ENCODE measurements at places on chromosomes 5 and 9.

DNA sequence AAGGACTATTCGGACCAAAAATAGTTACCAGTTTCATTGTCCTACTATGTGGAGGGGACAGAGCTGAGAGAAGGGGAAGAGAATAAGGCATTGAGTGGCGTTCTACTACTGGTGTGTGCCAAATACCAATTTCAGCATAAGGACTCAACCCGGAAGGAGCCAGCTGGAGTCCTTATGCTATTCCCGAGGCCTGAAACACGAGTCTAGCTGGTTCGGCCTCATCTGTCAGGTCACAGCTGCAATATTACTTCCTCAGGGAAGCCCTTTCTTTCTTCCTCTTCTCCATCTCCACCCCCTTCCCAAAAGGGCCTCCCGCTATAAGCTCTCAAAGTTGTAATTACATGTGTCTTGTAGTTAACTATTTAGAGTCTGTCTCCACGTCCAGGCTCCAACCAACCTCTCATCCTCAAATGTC, 20.5 kb upstream of the FER start:
- no peak for DNase-seq

GRCh38 chr5:142529626-142530278, 156.1 kb downstream of the FGF1 start:
- DNase-seq, result no peak

- no peak for DNase-seq
Measured at GRCh38 chr9:14218253-14218652, 95.7 kb downstream of the NFIB start.

DNA sequence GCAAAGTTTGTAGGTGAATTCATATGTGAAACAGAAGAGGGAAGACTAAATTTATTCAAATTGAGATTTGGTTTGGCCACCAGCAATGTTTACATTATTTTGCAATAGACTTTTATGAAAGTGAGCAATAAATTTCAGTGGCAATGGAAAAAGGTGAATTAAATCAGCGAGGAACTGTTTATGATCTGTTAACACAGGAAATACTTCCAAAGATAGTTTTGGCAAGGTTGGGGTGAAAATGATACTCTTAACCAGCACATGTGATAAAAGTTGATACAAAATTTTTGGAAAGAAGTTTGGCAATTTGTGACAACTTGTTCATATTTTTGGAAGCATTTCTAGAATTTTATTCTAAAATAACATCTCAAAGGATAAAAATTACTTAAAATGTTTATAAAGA, 119.8 kb downstream of the ARHGEF28 start:
- no peak for DNase-seq

DNA sequence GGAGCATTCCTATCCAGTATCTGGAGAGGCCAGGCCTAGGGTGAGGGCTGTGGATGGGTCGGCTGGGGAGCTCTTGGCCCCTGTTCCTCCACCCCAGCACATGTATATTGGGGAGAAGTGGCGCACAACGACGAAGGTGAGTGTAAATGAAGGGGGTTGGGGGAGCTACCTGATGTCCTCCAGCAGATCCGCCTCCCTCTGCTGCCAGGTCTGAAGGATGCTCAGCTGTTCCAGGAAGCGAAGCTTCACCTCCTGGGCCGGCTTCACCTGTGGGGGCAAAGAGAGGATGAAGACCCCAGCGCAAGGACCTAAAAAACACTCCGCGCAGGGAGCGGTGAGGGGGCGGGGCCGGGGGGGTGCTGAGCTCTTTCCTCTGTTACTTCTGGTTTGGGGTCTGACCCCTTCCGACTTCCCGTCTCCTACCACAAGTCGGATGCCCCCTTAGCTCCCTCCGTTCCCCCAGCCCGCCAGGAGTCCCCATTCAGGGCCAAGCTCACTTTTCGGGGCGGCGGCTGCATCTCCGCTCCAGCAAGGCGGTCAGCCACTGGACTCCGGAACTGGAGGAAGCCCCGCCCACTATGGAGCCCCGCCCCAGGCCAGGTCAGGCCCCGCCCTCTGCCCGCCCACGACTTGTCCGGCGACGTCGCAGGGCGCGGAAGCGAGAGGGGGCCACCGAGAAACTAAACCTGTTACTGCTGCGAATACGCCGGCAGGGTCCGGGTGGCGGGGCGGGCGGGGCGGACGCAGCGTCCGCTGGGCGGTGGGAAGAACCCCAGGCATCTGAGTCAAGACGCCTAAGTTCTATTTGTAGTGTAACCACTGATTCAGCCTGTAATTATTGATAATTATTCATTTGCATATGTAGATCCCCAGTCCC, at the start of gene FCHSD1:
Gene FCHSD1 (minus strand): TSS at position 568 of the 877 bp plus-strand sequence. CDS start 50 bp downstream, at position 518.
- no peak for DNase-seq

DNA sequence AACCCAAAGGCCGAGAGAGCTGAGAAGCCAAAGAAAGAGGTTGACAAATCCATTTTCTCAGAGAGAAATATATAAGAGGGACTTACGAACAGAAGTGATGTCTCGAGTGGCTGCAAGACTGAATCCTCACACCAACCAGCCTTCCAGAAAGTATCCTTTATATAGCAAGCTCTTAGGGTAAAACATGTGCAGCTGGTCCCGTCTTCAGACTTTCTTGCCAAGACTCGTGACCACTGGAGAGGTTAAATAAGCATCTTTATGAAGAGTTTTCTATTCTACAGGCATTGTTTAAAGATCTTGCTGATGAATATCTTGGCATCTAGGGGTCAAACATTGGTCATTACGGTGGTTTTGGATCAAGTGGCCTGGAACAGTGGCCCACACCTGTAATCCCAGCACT, 16.9 kb upstream of the SLC22A4 start:
- DNase-seq, result no peak

- no peak for DNase-seq
Measured at GRCh38 chr5:180603076-180603594, 11.8 kb upstream of the SCGB3A1 start.

GRCh38 chr9:110687497-110687896, 18.9 kb downstream of the MUSK start:
- DNase-seq, result no peak

DNA sequence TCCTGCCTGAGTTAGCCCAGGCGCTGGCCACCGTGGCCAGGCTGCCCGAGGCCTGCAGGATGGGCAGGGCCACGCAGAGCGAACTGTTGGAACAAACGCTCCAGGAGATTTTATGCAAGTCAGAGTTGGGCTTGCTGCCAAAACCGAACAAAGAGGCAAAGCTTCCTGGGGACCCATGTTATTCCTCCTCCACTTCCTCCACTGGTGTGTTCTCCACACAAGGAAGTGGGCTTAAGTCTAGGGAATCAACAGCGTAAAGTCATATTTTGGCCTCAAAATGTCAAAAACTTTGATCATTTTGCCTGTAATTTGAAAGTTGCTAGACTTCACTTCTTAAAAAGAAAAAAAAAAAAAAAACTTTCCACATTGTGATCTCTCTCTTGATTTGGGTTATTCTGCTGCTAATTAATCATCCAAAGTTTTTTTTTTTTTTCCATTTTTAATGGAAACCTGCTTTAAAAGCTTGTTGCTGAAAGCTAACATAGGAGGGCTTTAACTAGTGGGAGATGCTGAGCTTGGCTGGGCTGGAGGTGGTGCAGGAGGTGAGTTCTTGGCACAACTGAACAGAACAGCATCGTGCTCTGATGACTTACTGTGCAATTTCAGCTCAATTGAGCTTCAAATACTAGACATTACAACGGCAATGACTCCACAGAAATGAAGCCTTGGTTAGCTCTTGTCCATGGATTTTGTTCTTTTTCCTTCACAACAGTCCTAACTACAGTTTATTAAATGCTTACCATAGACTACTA, 73.0 kb downstream of the PTPDC1 start:
- no peak for DNase-seq

GRCh38 chr9:14140096-14140697, 173.7 kb downstream of the NFIB start:
- no peak for DNase-seq

DNA sequence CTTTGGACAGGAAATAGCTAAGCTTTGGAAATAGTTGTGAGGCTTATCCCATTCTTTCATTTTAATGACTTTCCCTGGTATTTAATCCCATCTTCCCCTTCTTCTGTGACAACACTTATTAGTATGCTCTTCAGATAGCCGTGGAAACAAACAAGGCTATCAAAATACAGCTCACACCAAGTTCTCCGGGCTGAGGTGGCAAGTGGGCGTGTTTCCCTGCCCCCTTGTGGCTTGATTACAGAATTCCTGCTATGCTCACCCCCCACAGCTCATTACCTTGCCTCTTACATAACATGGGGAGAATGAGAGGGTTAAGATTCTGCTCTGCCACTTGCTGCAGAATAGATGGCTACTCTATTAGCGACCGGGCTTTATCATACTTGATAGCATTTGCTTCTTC, 437.1 kb upstream of the TLE4 start:
- no peak for DNase-seq

DNA sequence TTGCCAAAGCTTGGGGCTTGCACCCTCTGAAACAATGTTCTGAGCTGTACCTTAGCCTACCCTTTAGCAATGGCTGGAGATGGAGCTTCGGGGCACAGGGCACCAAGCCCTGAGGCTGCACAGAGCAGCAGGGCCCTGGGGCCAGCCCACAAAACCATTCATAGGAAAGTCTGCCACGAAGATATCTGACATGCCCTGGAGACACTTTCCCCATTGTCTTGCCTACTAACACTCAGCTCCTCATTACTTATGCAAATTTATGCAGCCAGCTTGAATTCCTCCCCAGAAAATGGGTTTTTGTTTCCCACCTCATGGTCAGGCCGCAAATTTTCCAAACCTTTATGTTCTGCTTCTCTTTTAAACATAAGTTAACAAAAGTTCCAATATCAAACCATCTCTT, 105.7 kb downstream of the DTWD2 start:
- no peak for DNase-seq

DNA sequence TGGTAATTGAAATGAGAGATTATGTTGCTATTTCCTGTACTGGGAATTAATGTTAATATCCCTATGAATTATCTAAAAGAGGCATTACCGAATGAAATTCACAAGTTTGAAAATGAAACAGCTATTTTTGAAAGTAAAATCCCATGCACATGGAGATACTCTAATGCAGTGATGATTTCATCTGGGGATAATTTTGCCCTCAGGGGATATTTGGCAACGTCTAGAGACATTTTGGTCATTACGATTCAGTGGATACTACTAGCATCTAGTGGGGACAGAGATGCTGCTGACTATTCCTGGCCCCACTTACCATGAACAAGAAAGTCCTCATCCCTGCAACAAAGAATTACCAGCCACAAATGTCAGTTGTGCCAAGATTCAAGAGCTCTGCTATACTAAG, 500.9 kb downstream of the EFNA5 start:
- no peak for DNase-seq

- DNase-seq, result no peak
Measured at GRCh38 chr9:131743096-131743495, 3.2 kb upstream of the RAPGEF1 start.

- DNase-seq, result no peak
Measured at GRCh38 chr5:36641431-36641830, 35.0 kb downstream of the SLC1A3 start.

- DNase-seq, result no peak
Measured at GRCh38 chr9:77304543-77304942, 127.2 kb downstream of the VPS13A start.

GRCh38 chr5:158487664-158488063, 612.1 kb downstream of the EBF1 start:
- DNase-seq, result no peak

DNA sequence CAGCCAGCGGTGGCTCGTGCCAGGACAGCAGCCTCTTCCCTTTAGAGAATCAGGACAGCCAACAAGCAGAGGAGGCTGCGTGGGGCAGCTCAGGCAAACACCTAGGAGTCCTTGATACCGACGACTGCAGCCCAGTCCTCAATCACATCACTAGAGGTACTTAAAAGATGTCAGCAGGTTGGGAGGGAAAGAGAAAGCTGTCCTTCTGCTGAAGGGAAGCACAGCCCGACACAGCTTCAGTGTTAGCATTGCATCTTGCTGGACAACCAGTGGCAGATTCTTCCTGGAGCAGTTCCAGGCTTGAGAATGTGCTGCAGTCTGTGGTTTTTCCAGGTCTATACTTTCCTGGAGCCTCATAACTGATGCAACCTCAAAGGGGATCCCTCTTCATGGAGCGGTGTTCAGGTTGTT, 230.5 kb downstream of the SYK start:
- no peak for DNase-seq
